Frontal cortex (tissue), 4 donors: ENCODE measurements at places on chromosomes 12 and 14. TPM values are rescaled to one million over a fixed set of nuclear protein-coding genes. Genes with fewer than 3 reads are reported as not detected.

DNA sequence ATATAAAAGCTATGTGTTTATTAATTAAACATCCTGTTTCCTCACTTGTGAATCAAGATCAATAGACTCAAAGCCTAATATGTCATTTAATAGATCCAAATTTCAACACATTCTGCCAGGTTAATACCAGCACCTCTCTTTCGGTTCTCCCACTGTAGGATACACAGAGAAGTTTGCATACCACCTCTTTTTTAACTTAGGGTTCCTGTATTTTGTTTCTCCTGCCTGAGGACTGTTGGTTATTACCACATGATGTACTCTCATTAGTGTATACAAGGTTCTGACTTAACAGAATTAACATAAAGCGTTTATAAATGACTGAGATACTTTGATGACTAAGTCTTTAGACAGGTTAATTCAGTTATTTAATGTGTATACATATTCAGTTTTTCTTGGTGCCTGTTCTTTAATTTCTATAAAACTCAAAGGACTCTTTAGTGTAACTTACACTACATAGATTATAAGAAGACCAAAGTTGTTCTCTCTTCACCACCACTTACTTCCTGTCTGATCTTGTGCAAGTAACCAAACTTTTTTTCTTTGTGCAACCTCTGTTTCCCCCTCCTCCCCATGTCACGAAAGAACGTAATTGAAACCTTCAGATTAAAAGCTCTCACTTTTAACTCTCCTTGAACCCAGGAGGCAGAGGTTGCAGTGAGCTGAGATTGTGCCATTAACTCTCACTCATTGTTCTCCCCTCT lies 89.8 kb upstream of the DNM1L start:
- no peak for DNase-seq

DNA sequence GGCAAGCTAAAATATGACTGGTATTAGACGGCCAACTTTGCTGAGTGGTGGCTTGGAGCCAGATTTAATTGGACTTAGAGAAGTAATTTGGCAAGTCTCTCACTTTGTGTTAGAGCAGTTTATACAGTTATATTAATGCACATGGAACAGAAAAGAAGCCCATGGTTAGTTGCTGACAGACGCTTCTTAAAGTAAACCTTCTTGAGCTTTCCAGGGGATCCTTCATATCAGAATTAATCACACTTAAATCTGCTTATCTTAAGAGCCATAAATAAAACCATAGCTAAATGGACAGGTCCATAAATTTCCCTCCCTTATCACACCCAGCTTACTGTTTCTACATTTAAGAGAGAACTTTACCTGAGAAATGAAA lies 9.6 kb downstream of the GSG1 start:
- DNase-seq: no peak

GRCh38 chr14:39581474-39581873 lies 149.2 kb upstream of the FBXO33 start:
- DNase-seq: no peak

GRCh38 chr12:50641566-50641965 lies 122.3 kb upstream of the ATF1 start:
- DNase-seq: no peak

DNA sequence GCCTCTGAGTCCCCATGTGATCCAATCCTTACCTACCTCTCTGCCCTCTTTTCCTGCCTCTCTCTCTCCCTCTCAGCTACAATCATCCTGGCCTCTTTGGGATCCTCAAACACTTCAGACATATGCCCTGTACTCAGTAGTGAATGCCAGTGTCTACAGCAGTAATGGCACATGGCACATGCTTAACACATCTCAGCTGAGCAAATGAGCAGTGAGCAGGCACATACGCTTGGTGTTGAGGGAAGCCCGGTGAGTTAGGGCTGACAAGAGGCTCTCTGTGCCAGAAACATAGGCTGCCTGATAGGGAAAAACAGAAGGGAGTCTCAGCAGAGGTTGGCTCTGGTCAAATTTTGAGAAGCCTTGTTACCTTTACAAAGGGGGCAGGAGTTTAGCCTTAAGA lies 409.1 kb downstream of the TMEM132D start:
- no peak for DNase-seq

DNA sequence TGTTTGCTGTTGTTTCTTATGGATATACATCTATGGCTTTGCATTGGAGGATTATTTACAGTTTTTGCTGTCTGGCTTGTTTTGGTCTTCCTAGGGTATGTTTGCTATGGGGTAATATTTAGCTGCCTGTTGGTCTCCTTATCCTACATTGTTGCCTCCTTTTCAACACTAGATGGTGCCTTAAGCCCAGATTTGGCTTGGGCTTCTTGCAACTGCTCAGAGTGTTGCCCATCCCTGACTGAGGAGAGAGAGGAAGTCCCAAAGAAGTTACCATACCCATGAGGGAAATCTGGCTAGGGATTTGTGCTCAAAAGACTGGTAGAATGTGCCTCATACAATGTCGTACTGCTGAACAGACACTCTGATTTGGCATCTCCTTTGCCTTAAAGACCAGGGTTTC lies 94.6 kb upstream of the MUCL1 start:
- no peak for DNase-seq

DNA sequence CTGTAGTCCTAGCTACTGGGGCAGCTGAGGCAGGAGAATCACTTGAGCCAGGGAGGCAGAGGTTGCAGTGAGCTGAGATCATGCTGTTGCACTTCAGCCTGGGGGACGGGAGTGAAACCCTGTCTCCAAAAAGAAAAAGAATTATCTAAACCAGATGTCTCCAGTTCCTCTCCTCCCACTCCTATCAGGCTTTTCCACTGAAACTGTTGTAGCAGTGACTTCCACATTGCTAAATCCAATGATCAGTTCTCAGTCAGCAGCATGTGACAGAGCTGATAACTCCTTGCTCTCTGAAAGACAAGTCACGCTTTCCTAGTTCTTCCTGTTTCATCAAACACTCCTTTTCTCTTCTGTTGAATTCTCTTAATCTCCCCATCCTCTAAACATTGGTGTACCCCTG lies 8.6 kb downstream of the SLC38A6 start:
- DNase-seq: no peak

GRCh38 chr12:130932061-130932930 lies 21.4 kb upstream of the ADGRD1 start:
- no peak for DNase-seq

DNA sequence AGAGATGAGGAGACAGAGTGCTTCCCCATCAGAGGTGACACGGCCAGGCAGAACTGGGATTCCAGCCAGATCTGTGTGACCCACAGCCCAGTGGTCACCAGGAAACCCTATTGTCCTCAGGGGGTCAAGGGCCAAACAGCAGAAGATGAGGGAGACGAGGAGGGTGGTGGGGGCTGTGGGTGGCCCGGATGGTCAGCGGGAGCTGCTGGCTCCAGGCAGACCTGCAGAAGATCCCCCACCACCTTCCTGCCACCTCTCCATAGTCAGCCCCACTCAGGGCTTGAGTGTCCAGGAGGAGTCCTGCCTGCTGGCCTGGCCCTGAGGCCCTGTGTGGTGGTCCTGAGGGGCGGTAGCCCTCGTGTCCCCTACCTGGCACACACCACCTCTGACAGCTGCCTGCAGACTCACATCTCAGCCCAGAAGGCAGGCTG lies 136.8 kb downstream of the CALM1 start:
- no peak for DNase-seq

RERGL gene
- 2.0 TPM for total RNA-seq

PSMB5 gene
- 194 TPM for total RNA-seq

SIX6 gene
- not detected for total RNA-seq

LYZ gene
- 4.9 TPM for total RNA-seq

PPM1A gene
- total RNA-seq: 67.3 TPM

ARHGDIB gene
- total RNA-seq: 11.8 TPM

L2HGDH gene
- 18.3 TPM for total RNA-seq

C12orf54 gene
- total RNA-seq: not detected

TAS2R8 gene
- total RNA-seq: under 0.01 TPM
